Non-pigmented ciliary epithelial cell (primary cell): ENCODE measurements at places on chromosomes 2 and 18.
A peak's percentile ranks its signal among the peaks of the same experiment; 100 is the strongest.

DNA sequence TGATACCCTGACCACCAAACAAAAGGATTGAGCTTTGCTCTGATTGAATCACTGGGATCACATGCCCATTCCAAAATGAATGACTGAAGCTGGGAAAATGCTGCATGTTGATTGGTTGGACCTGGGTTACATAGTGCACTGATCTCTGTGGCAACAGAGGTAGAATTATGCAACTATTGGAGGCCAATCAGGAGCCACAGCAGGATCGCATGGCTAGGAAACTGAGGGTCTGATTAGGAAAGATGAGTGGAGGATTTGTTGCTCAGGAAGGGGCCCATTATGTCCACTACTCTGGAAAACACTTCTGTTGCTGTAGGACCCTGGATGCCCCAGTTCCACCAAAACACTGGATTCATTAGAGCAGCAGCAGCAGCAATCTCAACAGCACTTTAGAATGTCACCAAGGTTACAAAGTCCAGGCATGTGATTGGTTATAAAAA is 25.9 kb upstream of the SGPP2 start:
- no peak for DNase-seq

DNA sequence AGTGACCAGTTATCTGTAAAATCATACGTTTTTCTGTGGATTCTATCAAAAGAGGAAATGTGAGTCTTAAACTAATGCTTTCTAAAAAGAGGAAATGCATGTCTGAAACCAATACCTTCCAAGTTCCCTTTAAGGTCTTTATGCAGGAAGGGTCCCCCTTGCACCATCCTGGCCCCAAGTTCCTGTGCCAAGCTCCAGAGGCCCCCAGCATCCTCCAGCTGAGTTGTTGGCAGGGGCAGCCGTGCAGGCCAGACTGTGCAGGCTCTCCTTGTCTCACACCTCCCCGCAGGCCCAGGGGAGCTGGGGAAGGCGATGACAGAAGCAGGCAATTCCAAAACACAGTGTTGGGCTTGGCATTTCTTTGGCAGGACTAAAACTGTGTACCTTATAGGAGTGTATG is 39.2 kb downstream of the DPYSL5 start:
- no peak for DNase-seq

GRCh38 chr18:50099725-50100407 is 95.1 kb downstream of the MYO5B start:
- peak; percentile 72 for DNase-seq

DNA sequence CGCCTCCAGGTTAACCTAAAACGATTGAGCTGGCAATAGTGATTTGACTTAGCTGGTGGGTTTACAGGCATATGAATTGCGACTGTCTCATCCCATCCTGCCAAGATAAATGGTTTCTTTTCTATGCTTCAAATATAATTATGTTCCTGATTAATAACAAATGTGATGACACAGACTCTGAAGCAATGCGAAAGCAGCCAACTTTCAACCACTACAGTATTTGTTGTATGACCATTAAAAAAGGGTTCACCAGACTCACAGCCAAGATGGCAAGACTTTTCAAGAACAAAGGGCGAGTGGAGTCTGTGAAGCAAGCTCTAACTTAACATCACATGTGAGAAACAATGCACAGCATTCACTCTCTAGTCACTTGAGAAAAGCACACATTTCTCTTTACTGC is 186.6 kb downstream of the PID1 start:
- no peak for DNase-seq

DNA sequence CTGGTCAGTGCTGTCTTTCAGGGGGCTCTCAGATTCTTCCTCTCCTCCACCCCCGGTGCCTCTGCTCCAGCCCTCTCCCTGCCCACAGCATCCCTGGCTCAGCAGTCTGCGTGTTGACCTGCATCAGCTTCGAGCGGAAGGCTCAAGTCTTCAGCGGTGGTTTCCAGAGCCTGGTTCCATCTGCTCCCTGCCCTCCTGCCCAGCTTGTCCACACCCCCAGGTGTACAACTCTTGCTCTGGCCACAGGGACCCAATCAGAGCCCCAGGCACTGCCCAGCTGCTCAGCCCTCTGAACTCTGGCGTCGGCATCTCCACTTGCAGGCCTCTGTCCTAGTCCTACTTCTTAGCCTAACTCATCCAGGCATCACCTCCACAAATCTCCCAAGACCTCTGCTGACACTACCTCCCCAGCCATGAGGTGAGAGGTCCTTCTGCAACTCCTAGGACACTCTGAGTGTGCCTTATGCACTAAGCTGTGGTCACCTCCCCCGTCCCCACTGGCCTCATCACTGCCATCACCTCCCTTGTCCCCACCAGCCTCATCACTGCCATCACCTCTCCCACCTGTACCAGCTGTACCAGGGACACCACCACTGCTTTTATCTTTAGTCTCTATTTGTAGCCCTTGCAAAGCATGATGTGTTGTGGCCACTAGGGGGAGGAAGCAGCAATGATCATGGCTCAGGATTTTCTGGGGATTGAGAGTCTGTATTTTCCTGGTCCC is 60.9 kb downstream of the EDAR start:
- DNase-seq: peak; percentile 18

DNA sequence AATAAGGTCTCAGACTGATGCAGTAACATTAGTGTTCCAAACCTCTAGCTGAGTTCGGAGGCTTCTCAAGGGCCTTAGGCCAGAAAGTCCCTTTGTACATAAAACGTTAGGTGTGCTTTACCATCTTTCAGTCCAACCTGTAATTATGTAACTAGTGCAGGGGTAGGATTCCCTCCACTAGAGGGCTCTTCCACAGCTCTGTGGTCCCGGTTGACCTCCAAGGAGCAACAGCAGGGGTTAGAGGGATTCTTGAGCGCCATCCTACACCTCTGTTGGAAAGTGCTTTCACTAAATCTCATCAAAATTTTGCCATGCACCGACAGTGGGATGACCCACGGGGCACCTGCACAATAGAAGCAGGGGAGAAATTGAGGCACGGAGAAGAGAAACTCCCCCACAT is 155.8 kb upstream of the LRP1B start:
- DNase-seq: no peak

DNA sequence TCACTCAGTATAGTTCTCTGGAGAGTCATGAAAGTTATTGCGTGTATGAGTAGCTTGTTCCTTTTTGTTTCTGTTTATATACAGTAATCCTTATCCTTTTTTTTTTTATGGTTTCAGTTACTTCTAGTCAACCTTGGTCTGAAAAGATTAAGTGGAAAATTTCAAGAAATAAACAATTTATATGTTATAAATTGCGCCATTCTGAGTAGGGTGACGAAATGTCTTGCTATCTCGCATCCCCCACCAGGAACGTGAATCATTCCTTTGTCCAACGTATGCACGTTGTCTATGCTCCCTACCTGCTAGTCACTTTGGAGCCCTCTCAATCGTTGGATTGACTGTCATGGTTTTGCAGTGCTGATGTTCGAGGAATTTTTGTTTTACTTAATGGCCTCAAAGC is 60.4 kb downstream of the FAM117B start:
- DNase-seq: no peak

DNA sequence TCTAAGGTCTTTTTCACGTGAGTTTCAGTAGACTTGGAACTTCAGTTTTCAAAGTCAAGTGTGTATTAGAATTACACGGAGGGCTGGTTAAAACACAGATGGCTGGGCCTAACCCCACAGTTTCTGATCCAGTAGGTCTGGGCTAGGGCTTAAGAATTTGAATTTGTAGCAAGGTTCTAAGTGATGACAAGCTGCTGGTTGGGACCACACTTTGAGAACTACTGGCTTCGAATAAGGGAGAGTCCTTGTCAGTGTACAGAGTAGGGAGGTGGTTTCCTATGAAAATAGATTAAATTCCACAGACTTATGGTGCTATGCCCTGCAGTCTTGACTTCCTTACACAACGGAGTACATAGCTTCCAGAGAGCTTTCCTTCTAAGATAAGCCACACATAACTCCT is 4.5 kb downstream of the RHOB start:
- DNase-seq: no peak

- DNase-seq: no peak
These were observed 932.3 kb upstream of the ACVR2A start for GRCh38 chr2:146912536-146912935.

DNA sequence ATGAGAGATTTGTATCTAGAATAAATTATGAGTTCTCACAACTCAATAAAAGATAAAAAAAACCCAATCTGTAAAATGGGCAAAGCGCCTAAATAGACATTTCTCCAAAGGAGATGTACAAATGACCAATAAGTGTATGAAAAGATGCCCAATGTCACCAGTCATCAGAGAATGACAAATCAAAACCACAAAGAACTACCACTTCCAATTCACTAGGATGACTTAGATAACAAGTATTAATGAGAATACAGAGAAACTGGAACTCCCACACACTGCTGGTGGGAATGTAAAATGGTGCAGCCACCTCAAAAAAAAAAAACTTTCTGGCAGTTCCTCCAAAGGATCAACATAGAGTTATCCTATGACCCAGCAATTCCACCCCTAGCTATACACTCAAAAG is 17.4 kb upstream of the COL6A3 start:
- no peak for DNase-seq

DNA sequence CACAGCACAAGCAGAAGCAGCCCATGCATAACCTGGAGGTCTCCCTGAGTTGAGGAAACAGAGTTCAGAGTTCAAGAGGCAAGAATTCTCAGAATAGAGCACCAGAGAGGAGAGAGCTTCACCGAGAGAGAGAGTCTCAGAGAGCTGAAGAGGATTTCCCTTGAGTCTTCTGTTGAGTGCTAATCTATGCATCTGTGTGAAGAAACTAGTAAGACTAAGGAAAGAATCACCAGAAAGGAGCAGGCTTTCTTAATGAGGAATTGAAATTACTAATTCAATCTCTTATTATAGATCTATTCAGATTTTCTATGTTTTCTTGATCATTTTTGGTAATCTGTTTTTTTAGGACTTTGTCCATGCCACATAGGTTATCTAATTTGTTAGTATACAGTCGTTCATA is 89.3 kb upstream of the CTAGE1 start:
- DNase-seq: no peak

DNA sequence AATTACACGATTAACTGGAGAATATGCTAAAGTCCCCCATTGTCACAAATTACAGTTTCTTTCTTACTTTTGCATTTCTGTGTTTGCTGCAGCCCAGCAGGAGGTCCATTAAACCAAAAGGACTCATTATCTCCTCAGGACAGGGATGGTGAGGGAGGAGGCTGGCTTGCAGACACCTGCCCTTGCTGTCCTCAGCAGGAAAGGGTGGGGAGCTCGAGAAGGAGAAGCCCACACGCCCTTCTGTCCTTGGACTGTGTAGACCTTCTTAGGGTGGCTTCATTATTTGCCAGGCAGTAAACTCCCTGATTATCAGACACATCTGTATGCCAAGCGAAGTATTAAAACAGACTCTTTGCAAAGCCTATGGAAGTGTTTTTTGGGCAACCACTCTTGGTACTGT is 196.0 kb downstream of the LDLRAD4 start:
- DNase-seq: no peak

DNA sequence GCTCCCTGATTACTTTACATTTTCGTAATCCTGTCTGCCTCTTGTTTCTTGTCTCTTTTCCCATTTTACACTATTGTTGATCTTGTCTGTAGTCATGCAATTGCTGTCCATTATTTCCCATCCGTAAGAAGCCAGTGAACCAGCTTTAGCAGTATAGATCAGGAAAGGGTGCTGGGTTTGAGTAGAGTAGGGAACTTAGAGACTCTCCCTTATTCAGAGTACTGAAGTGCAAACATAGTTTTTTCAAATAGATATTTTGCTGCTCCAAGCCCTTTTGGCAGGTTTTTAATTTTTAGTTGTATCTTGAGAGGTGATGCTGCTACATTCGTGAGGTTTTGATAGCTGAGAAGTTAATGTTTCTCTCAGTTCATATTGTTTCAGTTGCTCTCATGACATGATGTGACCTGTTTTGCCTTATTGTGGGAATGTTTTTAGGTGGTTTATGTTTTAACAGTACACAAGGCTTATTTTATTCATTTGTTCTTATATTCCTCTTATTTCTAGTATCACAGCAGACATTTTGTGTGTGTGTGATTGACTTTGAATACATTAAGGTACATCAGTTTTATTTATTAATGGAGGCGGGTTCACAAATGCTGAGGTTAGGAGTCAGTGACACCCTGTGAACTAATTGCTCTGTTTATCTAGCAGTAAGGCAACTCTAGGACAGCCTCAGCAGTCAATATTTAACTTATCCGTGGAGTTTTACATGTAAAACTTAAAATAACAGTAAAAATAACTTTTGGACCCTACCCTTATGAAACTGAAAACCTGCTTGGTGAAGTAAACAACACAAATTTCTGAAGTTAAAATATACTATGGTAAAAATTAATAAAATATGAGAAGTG is 118.4 kb downstream of the ZNF407 start:
- DNase-seq: no peak

DNA sequence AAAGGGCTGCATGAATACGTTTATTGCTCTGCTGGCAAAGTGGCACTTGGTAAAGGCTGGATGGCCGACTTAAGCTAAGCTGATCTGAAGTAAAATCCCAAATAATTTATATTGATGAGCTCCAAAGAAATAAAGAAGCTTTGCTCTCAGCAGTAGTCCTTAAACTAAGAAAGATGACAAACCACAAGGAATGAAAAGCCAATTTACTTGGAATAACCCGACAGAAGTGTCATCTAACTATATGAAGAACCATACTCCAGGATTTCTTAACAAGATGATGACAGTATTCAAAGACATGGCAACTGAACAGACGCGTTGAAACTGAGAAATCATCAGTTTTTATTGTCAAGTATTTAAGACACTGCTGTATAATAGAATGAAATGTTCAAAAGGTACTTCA is 294.1 kb downstream of the PDE11A start:
- DNase-seq: no peak

- no peak for DNase-seq
These were observed 47.0 kb downstream of the UGP2 start for GRCh38 chr2:63888490-63889402.

DNA sequence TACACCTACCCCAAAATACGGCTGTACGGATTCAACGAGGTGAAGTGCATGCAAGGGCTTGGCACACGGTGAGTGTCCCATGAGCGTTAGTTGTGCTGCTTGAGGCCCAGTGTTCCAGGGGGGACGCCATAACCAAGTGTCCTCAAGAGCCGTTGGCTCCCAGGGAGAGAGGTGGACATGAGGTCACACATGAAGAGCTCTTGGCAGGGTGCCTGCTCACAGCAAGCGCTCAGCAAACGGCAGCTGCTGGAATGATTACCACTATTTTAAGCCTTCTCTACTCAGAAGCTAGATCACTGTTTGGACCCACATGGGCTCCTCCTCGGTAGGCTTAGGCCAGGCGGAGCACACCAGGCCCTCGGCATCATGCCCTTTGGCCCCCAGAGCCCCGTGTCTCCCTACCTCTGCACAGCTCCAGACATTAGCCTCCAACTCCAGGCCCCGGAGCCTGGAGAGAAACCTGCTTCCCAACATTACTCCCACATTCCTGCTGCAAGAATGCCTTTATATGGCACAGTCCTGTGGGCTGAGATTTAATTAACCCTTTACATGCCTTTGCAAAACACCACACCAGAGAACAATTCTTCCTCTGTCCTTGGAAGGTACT is 68.4 kb upstream of the PPP1CB start:
- peak; percentile 76 for DNase-seq

DNA sequence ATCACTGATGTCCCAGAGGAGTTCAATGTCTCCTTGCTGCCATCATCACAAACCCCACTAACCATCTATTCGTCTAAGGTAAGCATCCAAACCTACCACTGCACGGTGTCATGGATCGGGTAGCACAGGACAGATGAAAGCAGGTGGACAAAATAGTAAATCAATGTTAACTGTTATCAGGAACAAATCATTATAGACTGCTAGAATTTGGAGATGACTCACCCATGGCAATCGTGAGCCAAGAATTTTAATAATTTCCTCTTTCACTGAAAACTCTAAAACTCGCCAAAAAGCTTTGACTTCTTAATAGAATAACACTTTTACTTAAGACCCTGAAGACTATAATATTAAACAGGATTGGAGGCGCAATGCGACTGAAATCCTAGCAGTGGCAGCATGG is 33.7 kb upstream of the BZW1 start:
- DNase-seq: no peak
